ENCODE measurements at places on chromosomes 16 and 17.

DNA sequence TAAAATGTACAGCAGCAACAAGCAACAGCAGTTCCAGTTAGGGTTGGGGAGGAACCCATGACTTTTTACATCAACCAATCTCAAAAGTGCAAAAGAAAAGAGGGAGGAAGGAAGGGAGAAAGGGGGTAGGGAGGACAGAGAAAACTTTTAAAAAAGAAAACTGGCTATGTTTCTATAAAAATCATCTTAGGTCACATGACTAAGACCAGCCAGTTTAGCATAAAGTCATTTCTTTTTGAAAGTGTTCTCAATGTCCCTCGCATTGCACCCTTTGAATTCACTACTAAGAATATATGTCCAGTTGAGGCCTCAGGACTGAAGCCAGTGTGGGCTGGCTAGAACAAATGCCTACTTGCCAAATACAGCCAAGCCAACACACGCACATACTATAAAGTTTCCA is 28.9 kb downstream of the DCUN1D3 start:
- DNase-seq: no peak

DNA sequence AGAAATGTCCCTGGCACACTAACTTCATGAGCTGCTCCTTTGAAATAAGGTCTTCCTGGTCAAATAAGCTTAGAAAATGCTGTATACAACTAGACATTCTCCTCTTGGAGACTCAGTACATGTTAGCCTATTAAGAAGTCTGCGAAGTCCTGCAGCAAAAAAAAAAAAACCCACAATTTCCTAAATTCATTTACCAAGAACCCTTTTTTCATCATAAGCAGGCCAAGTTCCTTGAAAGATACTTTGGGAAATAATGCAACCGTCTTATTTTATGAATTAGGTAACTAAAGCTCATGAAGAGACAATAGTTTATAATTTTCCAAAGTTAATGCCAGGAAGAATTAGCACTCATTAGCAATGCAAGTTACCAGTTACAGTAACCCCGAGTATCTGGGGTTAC is 49.0 kb upstream of the HAS3 start:
- DNase-seq: no peak

GRCh38 chr16:83482545-83483162 is 325.1 kb upstream of the HSBP1 start:
- DNase-seq: no peak

DNA sequence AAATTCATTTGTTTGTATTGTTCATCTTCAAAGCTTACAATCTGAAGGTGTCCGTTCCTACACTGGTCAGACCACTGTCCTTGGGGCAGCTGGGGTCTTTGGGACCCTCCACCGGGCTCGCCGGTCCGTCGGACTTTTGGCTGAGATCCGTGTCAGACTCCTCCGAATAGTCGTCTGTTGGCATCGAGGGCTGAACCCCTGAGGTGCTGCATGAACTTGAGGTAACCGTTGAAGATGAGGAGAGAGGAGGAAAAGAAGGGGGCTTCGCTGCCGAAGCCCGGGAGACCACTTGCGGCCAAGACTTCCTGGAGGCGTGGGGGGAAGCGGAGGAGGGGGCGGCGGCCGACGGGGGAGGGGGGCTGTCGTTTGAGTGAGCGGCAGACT is 260.8 kb downstream of the ZFHX3 start:
- no peak for DNase-seq

- DNase-seq: peak; percentile 5
Observed at GRCh38 chr17:40646791-40647623, 611 bp downstream of the SMARCE1 start.

DNA sequence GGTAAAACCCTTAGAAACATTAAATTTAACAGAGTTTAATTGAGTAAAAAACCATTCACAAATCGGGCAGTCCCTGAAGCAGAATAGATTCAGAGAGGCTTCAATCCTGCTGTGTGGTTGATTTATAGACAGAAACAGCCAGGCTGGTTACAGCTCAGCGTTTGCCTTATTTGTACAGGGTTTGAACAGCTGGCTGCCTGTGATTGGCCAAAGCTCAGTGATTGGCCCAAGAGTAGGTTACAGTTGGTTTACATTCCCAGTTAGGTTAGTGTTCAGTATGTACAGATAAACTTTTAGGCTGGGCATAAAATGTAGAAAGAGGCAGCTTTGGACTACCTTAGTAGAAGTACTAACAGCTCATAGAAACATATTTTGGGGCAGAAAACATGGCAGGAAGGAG is 210.4 kb upstream of the ELAC2 start:
- no peak for DNase-seq

DNA sequence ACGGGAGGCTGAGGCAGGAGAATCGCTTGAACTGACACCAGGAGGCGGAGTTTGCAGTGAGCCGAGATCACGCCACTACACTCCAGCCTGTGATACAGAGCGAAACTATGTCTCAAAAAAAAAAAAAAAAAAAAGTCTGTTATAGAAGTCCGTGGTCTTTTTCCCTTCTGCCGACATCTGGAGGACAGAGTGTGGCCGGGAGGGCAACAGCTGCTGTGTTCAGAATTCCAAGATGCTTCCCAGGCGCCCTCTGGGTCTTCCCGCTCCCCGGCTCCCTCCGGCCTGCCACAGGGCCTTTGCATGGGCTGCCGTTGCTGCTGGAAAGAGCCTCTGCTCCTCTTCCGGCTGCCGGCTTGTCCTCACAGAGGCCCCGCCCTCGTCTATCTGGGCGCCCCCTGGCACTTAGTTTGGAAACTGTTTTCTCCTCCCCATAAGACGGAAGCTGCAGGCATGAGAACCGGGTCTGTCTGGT is 2.4 kb upstream of the CACNA1H start:
- DNase-seq: no peak

All from large intestine (tissue), 12 donors.